Right renal pelvis (tissue), 4 donors: ENCODE measurements at places on chromosomes 16 and 17.

- no peak for DNase-seq
These were observed 6.6 kb upstream of the CBX8 start for GRCh38 chr17:79803421-79803996.

DNA sequence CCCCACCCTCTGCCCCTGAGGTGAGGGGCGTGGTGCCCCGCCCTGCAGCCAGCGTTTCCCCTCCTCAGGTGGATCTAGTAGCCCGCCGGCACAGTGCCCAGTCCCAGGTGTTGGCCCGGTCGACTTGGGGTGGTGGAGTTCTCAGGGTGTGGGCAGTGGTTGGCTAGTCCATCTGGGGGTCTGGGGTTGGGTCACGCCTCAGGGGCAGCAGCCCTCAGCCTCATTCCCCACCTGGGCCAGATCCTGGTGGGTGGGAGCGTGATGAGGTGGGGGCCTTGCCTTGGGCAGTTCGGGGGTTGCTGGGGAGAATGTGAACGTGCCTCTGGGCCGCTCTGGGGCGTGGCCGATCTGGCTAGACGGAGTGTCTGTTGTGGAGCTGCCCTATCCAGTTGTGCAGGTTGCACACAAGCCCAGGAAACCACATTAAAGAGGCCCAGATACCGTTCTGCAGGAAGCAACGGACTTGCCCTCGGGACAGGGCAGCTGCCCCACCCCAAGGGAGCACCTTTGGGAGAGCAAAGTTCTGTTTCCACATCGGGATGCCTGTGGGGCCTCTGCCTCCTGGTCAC, 32.0 kb downstream of the GSE1 start:
- DNase-seq, result no peak

- no peak for DNase-seq
These were observed 190.9 kb upstream of the CACNG5 start for GRCh38 chr17:66643815-66644710.

DNA sequence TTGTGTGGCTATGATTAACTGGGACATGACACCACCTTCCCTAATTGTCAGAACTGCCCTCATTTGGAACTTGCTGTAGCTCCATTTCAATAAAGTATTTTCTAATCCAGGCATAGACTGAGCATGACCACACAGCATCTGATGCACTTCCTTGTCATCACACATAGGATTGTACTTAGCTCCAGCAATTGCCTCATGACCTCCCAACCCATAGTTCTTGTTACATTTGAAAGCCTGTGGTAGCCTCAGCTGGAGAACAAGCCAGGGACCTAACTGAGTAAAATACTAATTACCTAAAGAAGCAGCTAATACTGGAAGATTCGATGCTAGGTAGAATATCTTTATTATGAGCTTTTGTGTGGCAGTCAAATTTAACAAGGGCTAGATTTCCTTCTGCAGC, 187.3 kb upstream of the KIF2B start:
- DNase-seq, result no peak

DNA sequence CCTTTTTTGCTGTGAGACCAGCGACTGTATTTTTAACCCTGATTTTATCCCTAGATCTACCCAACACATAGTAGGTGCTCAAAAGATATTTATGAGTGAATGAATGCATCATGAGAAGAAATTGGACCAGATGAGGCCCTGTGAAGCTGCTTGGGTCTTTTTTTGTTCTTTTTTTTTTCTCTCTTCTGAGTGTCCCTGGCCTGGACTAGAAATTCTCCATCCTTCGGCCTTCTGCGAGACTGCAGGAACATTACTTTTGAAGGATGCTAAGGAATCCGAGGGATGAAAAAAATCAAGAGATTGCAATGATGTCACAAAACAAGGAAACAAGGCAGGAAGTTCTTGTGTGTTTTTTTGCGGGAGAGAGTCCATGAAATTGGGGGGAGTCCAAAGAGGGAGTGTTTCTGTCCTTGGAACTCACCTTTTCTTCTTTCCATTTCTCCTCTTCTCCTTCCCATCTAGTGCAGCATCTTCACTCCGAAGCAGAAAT, 560 bp upstream of the RUSF1 start:
- DNase-seq, result no peak

DNA sequence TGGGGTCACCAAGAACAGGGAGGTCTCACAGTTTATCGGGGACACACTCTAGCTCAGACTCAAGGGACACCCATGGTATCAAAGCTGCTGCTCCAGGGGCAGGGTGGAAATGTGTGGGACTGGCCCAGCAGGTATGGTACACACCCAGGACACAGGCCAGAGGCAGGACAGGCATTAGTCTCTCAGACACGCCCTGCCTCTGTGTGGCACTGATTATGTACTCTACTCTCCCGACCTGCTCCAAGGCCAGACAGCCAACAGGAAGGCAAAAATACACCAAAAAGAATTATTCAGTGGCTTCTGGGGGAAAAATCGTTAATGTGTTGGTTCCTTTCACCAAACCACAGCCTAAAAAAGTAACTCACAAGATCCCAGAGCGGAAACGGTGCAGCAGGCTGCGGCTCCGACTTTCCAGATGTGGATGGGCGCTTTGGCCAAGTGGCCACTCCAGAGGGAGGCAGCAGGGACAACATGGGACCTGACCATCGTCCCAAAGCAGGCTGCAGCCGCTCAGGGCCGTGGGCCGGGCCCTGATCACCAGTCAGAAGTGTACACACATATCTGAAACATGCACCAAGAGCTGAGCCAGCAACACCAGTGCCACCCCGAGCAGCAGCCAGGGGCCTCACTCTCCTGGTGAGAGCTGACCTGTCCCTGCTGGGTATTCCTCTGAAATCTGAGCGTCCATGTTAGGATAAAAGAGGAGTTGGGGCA, 1.0 kb upstream of the SIRT7 start:
- no peak for DNase-seq

DNA sequence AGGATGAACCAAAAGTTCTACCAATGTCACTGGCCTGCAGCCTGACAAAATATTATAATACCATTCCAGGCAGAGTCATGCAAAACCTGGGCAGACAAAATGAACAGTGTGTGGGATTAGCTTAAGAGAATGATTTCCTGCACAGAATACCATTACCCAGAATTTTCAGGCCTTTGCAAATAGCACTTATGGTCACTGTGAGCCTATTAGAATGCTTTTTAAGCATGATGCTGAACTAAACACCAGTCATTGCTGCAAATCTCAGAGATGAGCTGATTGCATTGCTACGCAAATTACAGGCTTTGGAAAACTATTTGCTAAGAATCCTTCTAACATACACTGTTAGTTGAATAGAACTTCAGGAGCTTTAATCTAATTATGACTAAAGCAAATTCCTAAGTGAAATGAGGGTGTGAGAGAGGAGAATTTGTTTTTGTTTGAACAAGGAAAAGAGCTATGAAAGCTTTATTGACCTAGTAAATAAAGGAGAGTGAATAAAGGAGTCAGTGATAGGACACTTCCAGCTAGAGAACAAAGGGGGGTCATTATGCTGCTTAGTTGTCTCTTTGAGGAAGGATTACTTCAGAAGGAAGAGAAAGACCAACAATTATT, 398.8 kb downstream of the HS3ST3B1 start:
- no peak for DNase-seq

- no peak for DNase-seq
These were observed 89.2 kb upstream of the BRD7 start for GRCh38 chr16:50457979-50458491.

- DNase-seq, result no peak
These were observed 58.2 kb upstream of the HS3ST4 start for GRCh38 chr16:25633549-25633948.

DNA sequence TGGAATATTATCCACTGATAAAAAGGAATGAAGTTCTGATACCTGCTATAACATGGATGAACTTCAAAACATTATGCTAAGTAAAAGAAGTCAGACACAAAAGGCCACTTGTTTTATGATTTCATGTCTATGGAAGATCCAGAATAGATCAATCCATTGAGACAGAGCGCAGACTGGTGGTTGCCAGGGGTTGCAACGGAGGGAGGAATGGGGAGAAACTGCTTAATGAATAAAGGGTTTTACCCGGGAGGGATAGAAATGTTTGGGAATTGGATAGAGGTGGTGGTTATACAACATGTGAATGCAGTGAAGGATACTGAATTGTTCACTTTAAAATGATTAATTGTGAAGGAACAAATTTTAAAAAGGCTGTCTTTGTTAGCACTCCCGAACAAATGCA, 30.2 kb downstream of the WDR59 start:
- no peak for DNase-seq

DNA sequence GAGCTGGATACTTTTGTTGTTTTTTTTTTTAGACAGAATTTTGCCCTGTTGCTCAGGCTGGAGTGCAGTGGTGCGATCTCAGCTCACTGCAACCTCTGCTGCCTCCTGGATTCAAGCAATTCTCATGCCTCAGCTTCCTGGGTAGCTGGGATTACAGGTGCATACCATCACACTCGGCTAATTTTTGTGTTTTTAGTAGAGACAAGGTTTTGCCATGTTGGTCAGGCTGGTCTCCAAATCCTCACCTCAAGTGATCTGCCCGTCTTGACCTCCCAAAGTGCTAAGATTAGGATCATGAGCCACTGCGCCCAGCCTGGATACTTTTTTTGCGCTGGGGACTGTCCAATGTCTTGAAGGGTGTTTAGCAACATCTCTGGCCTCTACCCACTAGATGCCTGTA, 32.6 kb upstream of the XYLT1 start:
- no peak for DNase-seq

GRCh38 chr16:797120-797420, 3.5 kb downstream of the GNG13 start:
- no peak for DNase-seq

DNA sequence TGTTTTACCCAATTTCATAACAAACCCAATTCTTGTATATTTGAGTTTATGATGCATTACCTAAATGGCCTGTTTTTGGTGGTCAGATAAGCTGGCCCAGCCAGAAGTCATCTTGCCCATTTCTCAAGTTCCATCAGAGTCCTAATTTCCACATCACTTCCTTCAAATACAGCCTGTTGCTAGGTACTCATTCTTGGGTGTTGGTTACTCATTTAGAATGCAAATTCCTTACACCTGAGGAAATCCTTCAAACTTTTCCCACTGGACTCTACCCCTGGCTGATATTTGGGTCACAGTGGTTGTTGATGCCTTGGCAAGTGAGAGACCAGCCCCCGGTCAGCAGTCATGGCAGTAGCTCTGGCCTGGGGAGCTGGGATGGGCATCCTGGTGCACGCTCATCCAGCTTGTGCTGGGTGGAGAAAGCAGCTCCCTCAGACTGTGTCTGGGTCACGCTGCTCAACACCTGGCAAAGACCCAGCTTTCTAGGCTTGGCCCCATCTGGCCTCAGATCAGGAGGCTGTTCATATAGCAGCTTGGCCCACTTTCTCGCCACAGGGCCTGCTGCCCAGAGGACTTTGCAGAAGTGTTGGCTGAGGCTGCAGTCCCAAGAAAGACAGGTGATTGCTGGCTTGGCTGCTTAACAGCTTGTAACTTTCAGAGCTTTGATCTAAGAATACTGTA, 25.8 kb downstream of the WSB1 start:
- no peak for DNase-seq

DNA sequence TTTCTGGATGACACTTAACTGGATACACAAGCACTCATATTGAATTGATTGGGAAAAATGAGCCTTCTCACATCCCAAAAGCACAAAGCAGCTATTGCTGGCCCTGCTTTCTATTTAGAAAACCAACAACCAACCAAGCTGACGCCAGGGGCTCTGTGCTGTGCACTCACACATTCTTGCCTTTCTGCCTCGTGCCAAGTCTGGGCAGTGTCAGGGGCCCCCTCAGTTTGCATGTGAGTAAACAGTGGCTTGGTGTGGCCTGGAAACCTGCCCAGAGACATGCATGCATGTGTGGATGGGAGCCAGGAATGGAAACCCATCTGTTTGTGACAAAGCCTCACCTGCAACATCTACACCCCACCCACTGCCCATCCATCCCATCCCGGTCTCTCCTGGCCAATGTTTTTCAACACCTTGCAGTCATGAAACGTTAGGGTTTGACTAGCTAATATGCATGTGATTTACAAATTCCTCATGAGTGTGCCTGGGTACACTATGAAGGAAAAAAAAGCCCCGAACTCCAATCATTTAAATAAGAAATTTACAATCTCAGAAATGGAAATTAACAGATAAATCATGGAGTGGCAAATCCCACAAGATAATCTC, 20.4 kb downstream of the MIEF2 start:
- DNase-seq, result no peak

DNA sequence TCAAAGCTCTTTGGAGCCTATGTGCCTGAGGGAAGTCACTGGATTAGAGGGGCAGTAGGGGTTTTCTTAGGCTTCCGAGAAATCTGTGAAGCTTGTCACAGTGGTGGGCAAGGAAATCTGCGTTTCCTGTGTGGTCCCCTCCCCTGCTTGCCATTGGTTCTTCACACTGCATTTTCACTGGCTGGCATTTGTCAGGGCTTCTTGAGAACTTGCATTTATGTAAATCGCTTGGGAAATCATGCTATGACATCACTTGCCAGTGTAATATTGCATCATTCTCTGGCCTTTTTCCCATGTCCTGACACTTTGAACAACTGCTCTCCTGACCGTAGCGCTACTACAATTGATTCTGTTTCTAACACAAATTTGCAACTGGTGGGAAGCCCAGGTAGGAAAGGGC, 1.8 kb downstream of the CACNG3 start:
- no peak for DNase-seq

GRCh38 chr17:38910325-38910724, 15.1 kb upstream of the LASP1NB start:
- DNase-seq, result no peak

DNA sequence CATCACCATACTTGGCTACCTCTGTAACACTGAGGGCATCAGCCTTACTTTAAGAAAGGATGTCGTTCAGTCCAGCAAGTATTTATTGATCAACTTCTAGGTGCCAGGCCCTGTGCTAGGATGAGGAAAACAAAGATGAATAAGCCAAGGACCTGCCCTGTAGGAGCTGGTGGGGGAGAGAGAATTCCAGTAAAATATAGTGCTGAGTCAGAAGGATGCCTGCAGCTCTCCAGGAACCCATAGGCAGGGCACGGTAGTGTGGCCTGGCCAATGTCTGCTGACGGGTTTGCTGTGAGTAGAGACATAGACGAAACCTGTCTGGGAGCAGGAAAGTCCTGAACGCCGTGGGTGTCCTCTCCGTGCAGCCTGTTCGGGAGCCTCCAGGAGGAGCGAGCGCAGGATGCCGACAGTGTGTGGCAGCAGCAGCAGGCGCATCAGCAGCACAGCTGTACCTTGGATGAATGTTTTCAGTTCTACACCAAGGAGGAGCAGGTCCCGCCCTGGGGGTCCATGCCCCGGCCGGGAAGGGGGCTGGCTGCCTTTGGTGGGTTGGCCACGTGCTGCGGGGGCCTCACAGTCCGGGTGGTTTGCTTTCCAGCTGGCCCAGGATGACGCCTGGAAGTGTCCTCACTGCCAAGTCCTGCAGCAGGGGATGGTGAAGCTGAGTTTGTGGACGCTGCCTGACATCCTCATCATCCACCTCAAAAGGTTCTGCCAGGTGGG, 55.6 kb downstream of the USP43 start:
- no peak for DNase-seq
